NCI-H510A (cell line): ENCODE measurements at places on chromosomes 5 and 9.

- DNase-seq: peak; percentile 72
Measured at GRCh38 chr5:55218967-55219366, 8.1 kb downstream of the MCIDAS start.

GRCh38 chr5:161851691-161852299 lies 3.9 kb downstream of the GABRA1 start:
- DNase-seq: no peak

GRCh38 chr5:148965511-148966265 lies 97.2 kb downstream of the SH3TC2 start:
- DNase-seq: no peak

DNA sequence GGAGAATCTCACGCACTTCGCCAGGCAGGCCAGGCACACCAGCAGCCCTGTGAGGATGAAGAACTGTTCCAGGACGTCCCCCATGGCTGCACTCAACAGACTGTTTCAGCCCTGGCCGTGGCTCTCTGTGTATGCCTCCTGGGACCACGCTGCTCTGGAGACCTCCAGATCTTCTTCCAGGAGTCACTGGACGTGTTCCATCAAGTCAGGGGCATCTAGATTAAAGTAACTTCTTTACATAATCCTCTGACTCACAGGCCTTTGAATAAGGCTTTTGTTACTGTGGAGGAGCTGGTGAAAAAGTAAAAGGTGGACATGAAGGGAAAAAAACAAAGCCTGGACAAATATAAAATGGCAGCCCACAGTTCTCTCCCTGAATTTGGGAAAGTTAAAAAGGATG lies at the start of gene HSD17B3:
HSD17B3 (minus strand) TSS at position 156 of the 400 bp plus-strand sequence; CDS start at position 84, 72 bp downstream.
- no peak for DNase-seq

DNA sequence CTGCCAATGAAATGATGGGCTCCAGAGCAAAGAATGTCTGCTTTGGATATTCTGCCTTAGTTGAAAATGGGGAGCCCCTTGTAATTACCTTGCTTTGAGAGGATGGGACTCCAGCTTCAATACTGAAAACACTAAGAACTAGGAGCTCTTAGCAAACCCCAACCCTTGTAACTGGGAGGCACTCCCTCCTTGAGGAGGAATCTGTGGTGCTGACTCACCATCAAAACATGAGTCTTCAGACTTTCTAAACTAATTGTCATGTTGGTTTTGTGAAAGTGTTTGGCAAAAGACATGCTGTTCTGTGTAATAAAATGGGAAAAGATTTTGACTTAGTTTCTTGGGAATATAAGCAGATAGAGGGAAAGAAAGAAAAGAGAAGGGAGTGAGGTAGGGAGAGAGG lies 91.9 kb upstream of the PTPRD start:
- no peak for DNase-seq

DNA sequence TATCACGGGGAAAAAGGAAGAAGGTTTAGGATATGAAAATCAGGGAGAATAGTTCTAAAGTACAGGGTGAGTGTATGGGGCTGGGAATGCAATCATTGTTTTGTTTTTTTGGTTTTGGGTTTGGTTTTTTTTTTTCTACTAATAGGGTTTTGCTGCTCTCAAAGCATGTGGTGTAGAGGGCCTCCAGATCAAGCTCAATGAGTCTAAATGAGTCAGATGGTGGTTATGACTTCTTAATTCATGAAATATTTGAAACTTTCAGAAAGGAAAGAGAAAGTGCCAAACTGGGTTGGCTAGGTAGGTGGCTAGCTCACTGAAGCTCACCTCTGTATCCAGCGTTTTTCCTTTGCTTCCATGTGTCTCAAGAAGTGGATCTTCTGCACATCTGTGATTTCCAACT lies 10.7 kb downstream of the OR1L8 start:
- DNase-seq: no peak

DNA sequence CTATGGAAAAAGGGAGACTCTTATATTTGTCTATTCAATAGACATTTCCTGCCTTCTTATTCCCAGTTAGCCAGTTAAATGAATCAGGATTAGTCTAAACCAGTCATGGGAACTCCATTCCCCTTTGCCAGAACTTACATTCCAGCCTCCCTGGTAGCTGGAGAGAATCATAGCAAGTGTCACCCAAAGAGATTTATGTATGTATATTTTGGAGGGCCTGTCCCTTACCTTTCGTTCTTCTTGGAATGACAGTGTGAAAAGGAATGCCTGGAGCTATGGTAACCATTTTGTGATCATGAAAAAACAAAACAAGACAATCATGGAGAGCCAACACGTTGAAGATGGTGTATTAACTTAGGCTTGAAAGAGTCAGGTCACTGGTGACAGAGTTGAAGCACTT lies 627.7 kb downstream of the CCDC171 start:
- DNase-seq: no peak

DNA sequence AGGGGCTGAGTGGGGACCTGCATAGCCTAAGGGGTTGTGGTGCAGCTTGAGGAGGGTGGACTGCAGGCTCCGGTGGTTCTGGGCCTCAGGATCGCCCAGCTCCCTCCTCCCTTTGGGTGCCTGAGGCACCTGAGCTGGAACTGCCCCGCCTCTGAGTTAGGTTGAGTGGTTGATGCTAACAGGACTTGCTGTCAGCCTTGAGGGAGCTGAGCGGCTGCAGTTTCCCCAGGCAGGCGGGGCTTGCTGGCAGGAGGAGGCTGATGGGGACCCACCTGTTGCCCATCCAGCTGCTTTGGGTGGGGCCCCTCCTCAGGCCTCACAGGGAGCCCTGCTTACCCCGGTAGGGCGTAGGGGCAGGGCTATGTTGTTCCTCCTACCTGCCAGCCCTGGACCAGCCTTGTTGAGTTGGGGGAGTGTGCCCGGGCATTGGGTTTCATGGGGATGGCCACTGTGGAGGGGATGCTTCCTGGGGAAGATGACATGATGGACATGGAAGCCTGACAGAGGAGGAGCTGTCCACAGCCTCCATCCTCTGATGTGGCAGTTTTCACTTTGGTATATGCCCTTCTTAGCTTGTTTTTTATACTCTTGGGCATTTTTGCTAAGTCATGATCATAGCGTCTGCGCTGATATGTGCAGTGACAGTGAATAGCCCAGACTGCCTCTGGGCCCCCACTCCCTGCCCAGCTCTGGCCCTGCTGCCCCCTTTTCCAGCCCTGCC lies 14.3 kb downstream of the WNK2 start:
- no peak for DNase-seq

DNA sequence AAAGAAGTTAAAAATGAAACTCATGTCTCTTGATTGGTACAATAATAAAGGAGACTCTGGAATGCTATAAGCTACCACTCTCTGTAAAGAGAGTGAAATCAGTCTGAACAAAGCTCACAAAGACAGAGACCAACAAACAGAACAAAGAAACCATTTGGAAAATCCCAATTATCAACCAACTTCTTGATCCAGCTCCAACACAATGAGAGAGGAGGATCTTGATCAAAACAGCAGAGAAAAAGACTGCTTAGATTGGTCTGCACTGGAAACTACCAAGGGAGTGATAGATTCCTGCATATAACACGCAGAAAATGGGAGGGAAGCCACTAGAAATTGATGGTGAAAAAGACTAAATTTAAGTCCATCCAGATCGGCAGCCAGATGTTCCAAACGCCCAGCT lies 23.1 kb upstream of the RNF38 start:
- DNase-seq: no peak

GRCh38 chr9:38309324-38310195 lies 82.9 kb upstream of the ALDH1B1 start:
- DNase-seq: no peak

- no peak for DNase-seq
Measured at GRCh38 chr9:106619211-106619610, 243.8 kb upstream of the ZNF462 start.

GRCh38 chr5:67880511-67880805 lies 335.1 kb upstream of the PIK3R1 start:
- no peak for DNase-seq

DNA sequence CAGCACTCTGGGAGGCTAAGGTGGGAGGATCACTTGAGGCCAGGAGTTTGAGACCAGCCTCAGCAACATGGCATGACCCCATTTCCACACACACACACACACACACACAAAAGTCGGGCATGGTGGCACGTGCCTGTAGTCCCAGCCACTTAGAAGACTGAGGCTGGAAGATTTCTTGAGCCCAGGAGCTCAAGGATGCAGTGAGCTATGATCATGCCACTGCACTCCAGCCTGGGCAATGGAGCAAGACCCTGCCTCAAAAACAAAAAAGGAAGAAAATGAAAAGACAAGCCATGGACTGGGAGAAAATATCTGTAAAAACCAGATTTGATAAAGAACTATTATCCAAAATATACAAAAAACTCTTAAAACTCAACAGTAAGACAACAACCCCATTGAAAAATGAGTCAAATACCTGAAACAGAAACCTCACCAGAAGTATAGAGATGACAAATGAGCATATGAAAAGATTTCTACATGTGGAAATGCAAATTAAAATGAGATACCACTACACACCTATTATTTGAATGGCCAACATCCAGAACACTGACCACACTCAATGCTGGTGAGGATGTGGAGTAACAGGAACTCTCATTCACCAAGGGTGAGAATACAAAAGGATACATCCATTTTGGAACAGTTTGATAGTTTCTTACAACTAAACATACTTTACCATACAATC lies 24.7 kb downstream of the DNAJA1 start:
- no peak for DNase-seq

- DNase-seq: no peak
Measured at GRCh38 chr5:540071-540905, 16.0 kb upstream of the SLC9A3 start.

- no peak for DNase-seq
Measured at GRCh38 chr9:21965401-21965951, 28.7 kb downstream of the CDKN2A start.

- DNase-seq: no peak
Measured at GRCh38 chr5:155274484-155274883, 260.9 kb downstream of the KIF4B start.

- DNase-seq: no peak
Measured at GRCh38 chr5:43313854-43314457, 744 bp upstream of the HMGCS1 start.

DNA sequence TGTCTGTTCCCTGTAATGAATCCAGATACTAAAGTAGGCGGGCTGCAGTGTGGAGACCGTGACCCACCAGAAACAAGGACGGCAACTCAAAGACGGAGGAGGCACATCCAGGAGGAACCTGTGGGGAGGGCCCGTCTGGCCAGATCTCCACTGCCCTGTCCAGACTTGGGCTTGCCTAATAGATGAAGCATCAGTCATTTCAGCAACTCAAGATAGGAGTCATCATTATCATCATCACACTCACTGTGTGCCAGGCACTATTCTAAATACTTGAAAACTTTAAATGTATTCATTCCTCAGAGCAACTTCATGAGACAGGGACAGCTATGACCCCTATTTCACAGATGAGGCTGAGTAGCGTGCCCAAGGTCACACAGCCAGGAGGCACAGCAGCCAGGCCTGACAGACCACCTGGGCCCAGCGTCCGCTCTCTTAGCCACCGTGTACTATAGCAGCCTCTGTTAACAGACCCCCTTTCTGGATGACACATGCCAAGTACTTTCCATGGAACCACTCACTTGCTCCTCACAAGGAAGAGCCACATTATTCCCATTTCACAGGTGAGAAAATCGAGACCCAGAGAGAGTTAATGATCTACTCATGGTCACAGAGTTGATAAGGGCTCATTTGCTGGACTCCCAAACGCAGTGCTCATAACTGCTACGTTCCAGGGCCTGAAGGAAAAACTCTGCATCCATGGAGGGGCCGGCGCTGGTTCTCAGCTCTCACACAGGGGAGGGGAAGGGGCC lies 4.9 kb upstream of the IL4 start:
- DNase-seq: no peak

DNA sequence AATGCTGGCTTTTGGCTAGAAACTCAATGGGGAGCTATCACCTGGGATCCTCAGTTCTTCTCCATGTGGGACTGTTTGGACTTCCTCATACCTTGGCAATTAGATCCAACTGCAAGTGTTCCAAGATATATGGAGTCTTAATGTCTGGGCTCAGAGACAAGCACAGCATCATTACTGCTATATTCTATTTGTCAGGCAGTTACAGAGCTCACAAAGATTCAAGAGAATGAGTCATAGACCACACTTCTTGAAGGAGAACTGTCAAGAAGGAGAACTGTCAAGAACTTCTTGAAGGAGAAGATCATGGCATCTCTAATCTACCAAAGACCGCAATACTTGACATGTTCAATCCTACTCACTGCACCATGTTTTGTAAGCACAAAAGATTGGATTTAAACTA lies 106.8 kb upstream of the NREP start:
- no peak for DNase-seq

DNA sequence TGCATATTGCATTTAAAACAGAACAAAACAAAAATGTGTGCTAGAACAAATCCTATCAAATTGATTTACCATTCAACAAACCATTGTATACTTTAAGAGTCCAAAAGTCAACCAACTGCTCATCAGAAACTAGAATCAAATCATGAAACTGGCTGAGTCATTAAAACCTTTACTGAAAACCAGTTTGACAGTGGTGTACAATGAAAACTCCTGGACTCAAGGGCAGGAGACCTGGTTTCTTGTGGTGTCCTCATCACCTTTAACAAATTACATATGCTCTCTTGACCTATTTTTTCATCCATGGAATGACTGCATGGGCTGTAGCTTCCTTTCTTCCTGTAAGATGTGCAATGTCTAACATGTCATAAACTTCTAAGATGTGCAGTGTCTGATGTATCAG lies 315.3 kb upstream of the SLC30A5 start:
- no peak for DNase-seq

DNA sequence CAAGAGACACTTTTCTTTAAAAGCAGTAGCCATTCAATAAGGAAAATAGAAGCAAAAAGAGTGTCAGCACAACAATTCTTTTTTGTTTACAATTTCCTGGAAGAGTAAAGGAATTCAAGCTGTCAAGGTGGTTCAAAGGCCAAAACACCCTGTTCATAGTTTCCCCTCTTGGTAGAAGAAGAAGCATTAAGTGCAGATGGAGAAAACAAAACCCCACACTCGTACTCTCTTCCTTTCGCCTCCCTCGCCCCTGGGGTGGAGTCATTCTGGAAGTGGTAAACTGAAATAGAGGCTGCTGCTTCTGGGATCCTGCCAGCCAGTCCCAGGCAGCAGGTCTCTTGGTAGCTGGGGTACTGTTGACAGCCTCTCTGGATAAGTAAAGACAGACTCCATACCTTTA lies 105.0 kb downstream of the ANKRD55 start:
- no peak for DNase-seq

GRCh38 chr9:13013991-13014883 lies 239.4 kb downstream of the LURAP1L start:
- DNase-seq: no peak

- peak; percentile 31 for DNase-seq
Measured at GRCh38 chr9:85425153-85425611, 316.6 kb downstream of the AGTPBP1 start.

- DNase-seq: no peak
Measured at GRCh38 chr5:172695232-172696054, 54.4 kb downstream of the NEURL1B start.
